Endodermal cell (in vitro differentiated cells): ENCODE measurements at places on chromosomes 11 and 22. TPM values are rescaled to one million over a fixed set of nuclear protein-coding genes. Genes with fewer than 3 reads are reported as not detected.
A peak's percentile ranks its signal among the peaks of the same experiment; 100 is the strongest.

Gene FLRT1
- total RNA-seq = 0.59 TPM in 1 of 3 replicates, not detected in the others

DNA sequence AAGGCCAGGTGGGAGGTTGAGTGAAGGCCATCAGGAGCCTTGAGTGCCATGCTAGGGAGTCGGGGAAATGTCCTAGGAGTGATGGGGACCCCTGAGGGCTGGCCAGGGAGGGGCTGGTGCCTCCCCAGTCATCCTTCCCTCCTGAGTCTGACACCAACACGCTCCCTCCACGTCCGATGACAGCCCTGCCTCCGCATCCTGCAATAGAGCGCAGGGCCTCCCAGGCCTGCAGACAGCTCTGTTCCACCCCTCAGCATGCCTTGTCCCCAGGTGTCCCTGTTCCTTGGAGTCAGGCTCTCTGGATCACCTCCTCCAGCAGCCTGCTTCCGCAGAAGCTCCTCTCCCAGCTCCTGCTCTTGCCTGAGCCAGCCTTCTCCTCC lies 3.1 kb downstream of the RAC2 start:
- DNase-seq = no peak

- peak; percentile 59 for DNase-seq
Measured at GRCh38 chr11:65423516-65424204, 1.1 kb downstream of the NEAT1 start.

GRCh38 chr11:104700609-104701008 lies 197.7 kb downstream of the CASP12 start:
- DNase-seq = no peak

DNA sequence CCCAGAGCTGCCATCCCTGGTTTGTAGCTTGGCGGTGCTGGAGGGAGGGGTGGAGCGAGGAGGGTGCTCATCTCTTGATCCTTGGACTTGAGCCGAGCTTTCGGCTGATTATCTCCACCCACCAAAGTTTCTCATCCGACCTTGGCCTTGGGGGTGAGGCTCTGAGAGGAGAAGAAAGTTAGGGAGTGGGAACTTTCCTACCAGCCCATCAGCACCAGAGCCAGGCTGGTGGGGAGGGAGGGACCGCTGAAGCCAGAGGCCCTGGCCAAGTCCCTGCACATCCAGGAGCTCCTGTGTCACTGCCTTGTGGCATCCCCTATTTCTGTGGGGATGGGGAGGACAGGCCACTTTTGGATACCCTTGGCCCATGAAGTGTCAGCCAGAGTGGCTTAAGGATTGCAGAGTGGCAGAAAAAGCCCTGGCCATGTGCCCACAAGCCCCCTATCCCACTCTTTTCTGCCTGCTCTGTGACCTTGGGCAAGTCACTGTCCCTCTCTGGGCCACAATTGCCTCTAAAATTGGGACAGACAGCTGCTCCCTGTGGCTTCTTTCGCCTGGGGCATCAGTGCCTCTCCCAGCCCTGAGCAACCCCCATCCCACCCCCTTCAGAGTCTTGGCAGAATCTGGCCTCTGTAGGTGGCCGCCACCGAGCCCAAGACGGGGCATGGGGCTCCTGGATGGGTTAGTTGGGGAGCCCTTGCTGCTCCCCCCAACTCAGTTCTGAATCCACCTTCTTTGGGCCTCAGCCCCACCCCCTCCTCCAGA lies 10.3 kb downstream of the KCTD17 start:
- DNase-seq = no peak

DNA sequence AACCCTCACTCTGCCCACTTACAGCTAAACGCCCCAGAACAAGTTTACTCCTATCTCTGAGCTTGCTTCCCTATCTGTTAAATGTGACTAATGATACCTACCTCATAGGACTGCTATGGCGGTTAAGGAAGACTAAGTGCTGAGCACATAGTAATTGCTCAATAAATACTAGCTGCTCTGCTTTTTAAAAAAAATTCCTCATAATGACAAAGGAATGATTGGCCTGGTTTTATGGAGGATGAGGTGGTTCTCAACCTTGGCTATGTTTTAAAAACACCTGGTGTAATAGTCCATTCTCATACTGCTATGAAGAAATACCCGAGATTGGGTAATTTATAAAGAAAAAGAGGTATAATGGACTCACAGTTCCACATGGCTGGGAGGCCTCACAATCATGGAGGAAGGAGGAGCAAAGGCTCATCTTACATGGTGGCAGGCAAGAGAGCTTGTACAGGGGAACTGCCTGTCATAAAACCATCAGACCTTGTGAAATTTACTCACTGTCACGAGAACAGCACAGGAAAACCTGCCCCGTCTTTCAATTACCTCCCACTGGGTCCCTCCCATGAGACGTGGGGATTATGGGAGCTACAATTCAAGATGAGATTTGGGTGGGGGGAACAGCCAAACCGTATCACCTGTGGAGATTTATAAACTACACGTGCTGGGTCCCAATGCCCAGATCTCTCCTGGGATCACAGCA lies 127.2 kb upstream of the SYT13 start:
- DNase-seq = no peak

GRCh38 chr11:32464078-32464477 lies 28.7 kb upstream of the WT1 start:
- DNase-seq = no peak
